Stimulated activated CD4-positive, alpha-beta T cell treated with anti-CD3 and anti-CD28 coated beads, Interleukin-2, amount 100 ng/mL, for 48 hours (primary cell): ENCODE measurements at places on chromosomes 12 and 14.

DNA sequence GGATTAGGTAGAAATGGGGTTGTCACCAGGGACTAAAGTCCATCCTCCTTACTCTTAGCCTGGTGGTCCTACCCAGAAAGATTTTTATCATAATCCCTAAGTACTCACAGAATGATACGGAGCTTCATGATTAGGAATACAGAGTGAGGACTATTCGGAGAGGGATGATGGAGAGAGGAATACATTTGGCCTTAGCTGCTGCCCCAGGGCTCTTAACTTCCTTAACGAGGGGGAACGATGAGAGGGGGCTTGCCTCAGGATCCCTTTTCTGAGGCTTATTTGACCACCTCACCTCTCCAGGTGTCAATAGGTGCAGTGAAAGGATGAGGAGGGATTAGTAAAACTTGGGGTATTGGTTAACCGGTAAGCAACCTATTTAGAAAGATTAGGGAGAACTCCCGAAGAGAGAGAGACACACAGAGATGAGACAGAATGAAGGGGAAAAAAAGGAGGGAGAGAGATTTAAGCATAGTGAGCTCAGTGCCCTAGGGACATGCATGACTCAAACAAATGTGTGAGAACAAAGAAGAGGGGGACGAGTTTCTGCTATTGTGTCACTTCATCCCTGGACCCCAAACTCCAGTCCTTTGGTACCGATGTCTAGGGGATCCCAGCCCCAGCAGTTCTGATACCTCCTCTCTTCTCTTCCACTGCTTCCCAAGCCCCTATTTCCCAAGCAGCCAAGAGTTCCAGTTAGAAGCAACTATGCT is 1.1 kb downstream of the NFE2 start:
- no peak for DNase-seq

DNA sequence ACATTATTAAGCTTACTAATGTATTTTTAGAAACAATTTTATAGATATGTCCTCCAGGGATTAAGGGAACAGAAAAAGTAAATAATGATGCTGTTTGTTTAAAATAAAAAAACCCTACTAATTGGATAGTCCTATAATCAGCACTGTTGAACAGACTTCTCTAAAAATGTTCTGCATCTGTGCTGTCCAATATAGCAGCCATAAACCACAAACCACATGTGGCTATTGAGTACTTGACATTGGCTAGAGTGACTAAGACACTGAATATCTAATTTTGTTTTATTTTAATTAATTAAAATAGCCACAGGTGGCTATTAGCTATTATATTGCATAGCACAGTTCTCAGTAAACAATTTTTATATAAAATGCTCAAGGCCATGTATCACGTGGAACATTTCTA is 210.4 kb downstream of the DPY19L2 start:
- DNase-seq, result no peak

GRCh38 chr14:104235686-104236085 is 97.3 kb downstream of the KIF26A start:
- no peak for DNase-seq

- DNase-seq, result no peak
Measured at GRCh38 chr12:109988903-109989302, 7.3 kb downstream of the GIT2 start.

DNA sequence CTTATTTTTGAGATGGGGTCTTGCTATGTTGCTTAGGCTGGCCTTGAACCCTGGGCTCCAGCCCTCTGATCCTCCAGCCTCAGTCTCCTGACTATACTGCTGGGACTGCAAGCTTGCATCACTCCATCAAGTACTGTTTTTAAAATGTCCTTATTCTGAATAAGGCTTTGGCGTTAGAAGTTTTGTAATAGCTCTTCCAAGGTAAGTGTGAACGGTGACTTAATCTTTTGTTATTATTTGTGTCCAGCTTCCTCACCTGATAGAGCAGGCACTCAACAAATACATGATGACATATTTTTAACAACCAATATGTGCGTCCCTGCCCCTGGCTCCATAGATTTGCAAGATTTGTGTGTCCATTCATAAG is 1.4 kb downstream of the C1RL start:
- DNase-seq, result no peak

GRCh38 chr14:75170772-75171171 is 5.6 kb downstream of the TMED10 start:
- no peak for DNase-seq

GRCh38 chr14:44170556-44170955 is 336.5 kb downstream of the FSCB start:
- DNase-seq, result no peak

DNA sequence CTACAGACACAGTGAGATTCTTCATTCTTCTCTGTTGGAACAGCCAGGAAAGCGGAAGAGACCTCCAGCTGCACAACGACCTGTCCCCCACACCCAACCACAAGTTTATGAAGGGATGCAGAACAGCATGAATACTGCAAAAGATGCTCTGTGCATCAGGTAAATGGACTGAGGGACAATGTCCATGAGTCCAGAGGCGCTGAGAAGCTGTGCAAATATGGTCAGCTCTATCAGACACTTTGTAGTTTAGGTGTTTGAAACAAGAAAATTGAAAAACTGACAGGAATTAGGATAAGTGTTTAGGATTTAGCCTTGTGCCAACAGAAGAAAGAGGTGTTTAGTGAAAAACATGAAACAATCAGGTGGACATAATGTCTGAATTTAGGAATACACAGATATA is 33.1 kb upstream of the PZP start:
- no peak for DNase-seq

GRCh38 chr14:73025544-73025943 is 1.4 kb downstream of the ZFYVE1 start:
- DNase-seq, result no peak

DNA sequence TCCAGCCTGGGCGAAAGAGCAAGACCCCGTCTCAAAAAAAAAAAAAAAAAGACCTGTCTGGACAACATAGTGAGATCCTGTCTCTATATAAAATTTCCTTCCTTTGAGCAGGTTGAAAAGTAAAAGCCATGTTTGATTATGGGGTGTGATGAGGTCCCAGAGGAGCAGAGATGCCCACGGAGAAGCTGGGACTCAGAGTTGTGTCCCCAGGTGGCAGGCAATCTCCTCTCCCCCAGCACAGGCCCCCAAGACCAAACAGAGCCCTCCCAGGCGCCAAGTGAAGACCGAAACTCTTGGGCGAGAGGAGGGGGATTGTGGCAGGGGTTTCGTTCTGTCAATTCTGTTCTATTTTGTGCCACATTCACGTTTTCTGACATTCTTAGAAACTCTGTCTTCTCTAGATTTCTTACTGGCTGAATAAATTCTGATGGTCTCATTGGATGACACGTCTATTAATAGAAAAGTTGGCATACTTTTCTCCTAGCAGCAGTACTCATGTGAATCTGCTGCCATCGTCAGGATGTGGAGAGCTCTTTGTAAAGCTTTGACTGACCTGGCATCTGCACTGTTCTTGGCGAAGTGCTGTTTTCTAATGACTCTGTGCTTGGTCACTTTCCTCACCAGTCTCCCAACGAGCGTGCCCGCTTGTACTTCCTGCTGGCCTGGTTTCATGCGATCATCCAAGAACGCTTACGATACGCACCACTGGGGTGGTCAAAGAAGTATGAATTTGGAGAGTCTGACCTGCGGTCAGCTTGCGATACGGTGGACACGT is 43.4 kb downstream of the HSP90AA1 start:
- DNase-seq, result no peak

DNA sequence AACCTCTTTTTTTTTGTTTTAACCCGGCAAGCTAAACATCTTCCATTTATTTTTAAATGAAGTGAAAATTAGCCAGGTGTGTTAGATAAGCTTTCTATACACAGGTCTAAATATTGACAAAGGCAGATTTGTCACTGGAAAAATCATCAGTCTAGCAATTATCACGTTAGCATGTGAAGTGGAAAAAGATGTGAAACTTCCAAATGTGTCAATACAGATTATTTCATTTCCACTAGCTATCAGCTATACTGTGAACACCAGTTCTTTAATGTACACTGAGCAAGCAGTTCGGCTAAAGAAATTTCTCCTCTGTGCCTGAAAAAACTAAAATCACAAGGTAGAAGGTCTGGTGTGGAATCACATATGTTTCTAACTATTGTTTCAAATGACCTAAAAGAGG is 96.6 kb upstream of the G2E3 start:
- DNase-seq, result no peak

DNA sequence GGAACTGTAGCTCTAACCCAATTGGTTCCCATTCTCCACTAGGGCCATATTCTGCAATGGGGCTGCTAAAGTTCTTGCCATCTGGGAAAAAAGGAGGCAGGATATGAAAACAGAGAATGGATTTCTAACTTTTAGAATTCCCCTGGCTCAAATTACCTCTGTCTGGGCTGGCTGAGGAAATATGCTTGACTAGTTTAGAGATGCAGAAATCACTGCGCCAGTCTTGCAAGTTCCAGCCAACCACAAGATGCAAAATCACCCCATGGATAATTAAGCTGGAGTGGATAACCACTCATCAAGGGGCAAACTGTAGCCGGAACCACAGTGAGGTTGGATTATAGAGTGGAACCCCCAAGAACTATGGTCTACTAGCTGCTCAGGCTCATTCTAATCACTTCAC is 126.3 kb downstream of the RALGAPA1 start:
- no peak for DNase-seq

GRCh38 chr14:37591311-37591940 is 3.6 kb downstream of the FOXA1 start:
- no peak for DNase-seq

DNA sequence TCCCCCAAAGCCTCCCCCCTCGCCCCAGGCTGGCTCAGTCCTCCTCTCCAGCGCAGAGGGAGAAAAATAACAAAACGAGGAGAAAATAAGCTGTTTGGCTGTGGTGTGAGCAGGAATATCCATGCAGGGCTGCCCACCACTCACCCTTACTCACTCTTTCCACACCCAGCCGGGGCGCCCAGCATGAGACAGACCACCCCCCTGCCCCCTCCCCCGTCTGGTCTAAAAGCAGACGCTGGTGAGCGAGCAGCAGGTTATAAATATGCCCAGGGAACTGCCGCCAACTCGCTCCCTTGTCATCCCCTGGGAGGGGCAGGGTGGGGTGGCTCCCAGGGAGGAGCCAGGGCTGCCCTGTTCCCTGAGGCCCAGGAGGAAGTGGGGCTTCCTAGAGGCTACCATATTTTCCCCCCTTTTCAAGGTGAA is 7.4 kb downstream of the WNT1 start:
- no peak for DNase-seq

DNA sequence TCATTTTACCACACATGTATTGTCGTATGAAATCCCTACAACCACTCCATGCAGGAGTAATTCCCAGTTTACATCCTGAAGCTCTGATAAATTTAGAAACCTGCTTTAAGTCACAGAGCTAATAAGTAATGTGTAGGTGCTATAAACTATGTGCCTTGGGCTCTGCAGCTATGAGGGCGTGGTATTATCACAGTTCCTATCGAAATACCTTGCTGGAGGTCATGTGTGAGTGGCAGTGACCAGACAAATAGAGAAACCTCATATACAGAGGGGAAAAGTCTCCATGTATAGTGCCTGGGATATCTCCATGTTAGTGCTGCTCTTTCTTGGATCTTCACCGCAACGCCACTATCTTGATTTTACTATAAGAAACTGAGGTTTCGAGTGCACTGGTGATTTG is 883 bp upstream of the TBC1D15 start:
- DNase-seq, result no peak

DNA sequence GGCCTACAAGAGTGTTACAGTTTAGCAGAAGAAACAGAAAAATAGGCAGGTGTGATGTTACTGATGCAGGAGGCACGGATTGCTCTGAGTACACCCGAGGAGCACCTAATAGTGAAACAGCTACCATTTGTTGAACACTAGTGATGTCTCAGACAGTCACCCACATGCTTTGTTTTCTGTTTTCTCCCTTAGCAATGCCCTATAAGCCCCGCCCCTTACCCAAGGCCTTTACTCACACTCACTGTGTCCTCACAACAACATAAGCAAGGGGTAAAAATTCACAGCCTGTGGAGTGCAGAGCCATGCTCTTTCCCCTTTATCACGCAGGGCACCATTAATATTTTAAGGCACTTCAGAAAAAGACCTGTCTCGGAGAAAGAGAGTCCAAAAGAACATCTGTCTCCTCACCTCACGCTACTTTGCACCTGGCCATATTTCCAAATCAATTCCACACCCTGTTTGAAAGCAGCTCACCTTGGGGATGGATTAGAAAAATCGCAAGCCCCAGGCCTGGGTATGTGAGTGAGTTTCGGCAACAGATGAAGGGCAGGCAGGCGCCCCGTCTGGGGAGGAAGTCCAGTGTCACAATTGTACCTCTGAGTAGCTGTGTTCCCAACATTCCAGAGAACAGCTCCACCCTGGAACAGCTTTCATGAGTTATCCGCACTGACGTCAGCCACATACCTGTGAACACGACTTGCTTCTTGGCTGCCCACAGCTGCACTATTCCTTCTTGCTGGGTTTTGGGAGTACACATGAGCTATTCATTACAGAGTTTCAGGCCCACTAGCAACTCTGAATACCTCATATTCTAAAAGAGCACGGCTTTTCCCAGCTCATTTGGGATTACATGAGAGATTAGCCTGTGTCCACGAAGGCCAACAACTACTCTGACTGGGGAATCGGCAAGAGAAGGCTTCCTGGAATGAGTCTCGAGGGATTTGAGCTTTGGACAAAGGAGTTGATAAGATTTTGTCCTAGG is 26.0 kb downstream of the MAPK1IP1L start:
- DNase-seq, result no peak

DNA sequence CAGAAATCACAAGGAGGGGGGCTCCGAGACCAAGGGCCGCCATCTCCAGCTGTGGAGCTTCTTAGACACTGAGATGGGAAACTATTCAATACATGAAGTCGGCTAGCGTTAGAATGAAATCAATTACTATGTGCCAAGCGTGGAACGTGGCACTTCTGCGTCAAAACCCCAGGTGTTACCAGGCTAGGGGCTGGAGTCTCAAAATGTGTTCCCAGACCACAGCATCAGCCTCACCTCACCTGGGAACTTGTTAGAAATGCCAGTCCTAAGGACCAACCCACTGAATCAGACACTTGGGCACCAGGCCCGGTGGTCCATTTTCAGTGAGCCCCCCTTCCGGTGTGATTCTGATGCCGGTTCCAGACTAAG is 5.0 kb upstream of the SETD1B start:
- no peak for DNase-seq

GRCh38 chr12:53714004-53714403 is 13.2 kb downstream of the CALCOCO1 start:
- DNase-seq, result no peak

GRCh38 chr14:91613459-91614112 is 103.5 kb upstream of the PPP4R3A start:
- DNase-seq, result no peak
